ENCODE measurements at places on chromosomes 7 and 10. TPM values are rescaled to one million over a fixed set of nuclear protein-coding genes. Genes with fewer than 3 reads are reported as not detected.
A peak's percentile ranks its signal among the peaks of the same experiment; 100 is the strongest.

SUN3 gene
- not detected for total RNA-seq

TMEM176B gene
- total RNA-seq, result 110 TPM

LRRN3 gene
- total RNA-seq, result 0.05 TPM

NKX1-2 gene
- total RNA-seq, result not detected

SLC26A4 gene
- 0.60 TPM for total RNA-seq

PLPP4 gene
- not detected for total RNA-seq

FKBP6 gene
- total RNA-seq, result not detected

ABCA13 gene
- 0.19 TPM for total RNA-seq

TMEM229A gene
- total RNA-seq, result 0.10 TPM

DNA sequence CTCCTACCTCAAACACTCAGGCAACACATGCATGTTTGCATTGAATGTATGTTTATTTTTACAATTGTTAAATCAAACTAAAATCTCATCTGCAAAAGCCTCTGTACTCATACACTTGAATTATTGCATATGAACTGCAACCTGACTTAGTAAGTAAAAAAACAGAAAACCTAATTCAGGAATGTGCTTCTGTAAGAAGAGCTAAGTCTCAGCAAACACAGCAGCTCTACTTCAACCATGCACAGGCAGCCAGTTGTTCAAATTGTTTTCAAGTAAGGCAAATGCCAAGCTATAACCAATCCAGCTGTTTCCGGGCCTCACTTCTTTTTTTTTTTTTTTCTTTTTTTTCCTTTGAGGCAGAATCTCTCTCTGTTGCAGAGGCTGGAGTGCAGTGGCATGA lies 93.5 kb upstream of the MALRD1 start:
- DNase-seq, result no peak

DNA sequence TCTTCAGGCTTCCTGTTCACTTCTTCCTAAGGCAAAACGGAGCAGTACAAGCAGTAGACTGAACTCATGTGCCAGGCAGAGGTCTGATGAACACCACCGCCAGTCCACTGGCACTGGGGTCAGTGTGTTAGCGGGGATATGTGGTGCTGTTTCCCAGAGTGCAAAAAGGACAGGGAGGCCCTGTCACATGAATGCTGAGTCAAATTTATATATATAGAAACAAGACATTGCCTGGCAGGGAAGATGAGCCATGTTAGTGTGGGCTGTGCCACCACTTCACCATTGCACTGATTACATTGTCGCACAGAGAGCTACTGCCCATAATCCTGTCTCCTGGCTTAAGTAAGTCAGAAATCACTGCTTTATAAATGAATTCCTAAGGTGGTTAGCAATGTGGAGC lies 122.2 kb upstream of the AMPH start:
- no peak for DNase-seq

- no peak for DNase-seq
Measured at GRCh38 chr7:113810080-113810744, 108.6 kb downstream of the PPP1R3A start.

DNA sequence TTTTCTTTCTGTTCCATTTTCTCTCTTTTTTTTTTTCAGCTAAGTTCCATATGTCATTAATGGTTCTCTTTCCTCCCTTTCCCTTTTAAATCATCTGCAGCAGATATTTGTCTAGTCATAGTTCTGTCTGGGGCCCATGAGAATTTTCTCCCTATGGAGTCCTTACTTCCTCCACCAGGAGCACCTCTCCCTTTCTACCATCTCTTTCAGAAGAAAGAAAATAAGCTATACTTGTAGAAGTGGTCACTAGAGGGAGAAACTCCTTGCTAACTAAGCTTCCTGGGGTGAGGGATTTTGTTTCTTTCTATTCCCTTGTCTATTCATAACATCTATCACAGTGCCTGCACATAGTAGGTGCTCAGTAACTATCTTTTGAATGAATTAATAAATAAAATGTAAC lies 230.2 kb upstream of the HPS1 start:
- no peak for DNase-seq

- DNase-seq, result no peak
Measured at GRCh38 chr7:23235813-23236221, 10.8 kb upstream of the GPNMB start.

- DNase-seq, result no peak
Measured at GRCh38 chr7:85471740-85472139, 284.9 kb upstream of the SEMA3D start.

DNA sequence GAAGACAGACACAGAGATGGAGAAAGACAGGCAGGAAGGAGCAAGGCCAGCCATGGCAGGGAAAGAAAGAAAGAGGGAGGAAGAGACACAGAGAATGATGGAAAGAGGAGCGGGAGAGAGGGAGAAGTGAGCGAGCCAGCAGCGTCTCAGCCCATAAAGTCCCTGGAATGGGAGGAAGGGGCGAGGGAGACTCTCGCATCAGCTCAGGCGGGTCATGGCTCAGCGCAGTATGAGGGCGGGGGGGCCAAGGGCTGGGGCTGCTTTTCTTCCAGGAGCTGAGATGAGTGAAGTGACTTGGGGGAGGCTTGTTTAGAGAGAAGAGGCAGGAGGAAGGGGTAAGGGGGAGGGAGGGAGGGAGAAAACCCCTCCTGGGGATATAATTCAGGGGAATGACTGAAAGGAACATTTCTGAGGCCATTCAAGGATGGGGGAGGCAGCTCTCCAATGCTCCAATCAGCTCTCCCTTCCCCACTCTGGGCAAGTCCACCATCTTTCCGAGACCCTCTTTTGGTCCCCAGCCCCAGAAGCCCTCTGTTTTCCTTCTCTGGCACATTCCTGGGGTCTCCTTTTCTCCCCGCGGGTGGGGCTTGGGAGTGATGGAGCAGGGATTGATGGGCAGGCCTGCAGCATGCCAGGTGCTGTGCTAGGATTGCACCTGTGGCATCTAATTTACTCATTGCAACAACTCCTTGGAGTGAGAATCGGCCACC lies 87.9 kb downstream of the HIF1AN start:
- peak; percentile 29 for DNase-seq

- DNase-seq, result no peak
Measured at GRCh38 chr7:4072161-4072925, 609.8 kb upstream of the FOXK1 start.

GRCh38 chr10:48804740-48805182 lies 120.1 kb downstream of the WDFY4 start:
- DNase-seq, result no peak

GRCh38 chr10:21080261-21080660 lies 183.2 kb upstream of the NEBL start:
- no peak for DNase-seq

DNA sequence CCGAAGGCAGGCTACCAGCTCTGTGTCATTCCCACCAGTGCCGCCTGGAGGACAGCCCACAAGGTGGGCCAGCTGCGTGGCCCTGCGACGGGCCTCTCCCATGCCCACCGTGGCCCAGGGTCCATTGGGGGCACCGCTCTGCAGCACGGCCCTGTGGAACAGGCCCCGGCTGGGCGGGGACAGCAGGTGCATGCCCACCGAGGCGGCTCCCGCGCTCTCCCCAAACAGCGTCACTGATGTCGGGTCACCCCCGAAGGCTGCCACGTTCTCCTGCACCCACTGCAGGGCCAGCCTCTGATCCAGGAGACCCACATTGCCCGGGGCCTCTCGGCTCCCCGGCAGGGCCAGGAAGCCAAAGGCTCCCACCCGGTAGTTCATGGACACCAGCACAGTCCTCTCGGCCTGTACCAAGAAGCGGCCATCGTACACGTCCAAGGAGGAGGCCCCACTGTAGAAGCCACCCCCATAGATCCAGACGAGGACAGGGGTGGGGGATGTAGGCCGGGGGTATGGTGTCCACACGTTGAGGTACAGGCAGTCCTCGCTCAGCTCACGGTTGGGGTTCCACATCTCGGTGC lies 2.3 kb downstream of the ACHE start:
- DNase-seq, result no peak

DNA sequence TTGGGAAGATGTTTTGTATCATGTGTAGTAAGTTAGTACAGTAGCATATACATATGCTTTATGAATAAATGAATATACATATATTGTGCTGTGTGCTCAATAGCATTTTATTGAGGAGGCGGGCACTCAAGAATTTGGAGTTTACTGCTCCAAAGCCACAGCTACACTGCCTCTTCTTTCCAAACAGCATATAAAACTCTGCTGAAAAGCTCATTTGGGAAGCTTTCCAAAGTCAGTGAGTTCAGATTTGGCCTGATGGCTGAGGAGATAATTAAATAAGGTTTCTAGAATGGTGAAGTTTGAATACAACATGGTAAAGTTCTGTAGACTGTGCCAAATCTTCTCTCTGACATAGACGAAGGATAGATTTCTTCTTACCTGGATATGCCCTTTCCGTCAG lies 29.8 kb downstream of the CDK1 start:
- DNase-seq, result no peak

GRCh38 chr10:5953676-5954075 lies 23.7 kb downstream of the IL15RA start:
- peak; percentile 36 for DNase-seq

GRCh38 chr7:70354409-70355169 lies 756.3 kb downstream of the AUTS2 start:
- peak; percentile 61 for DNase-seq

GRCh38 chr10:118106426-118106825 lies 59.7 kb upstream of the RAB11FIP2 start:
- no peak for DNase-seq

GRCh38 chr7:94050046-94050445 lies 45.9 kb upstream of the BET1 start:
- DNase-seq, result no peak

- DNase-seq, result peak; percentile 47
Measured at GRCh38 chr10:124728071-124728829, 15.9 kb downstream of the FAM53B start.

GRCh38 chr7:52100-52499 lies 140.3 kb upstream of the FAM20C start:
- no peak for DNase-seq
